ENCODE measurements at places on chromosomes 11 and 22.

DNA sequence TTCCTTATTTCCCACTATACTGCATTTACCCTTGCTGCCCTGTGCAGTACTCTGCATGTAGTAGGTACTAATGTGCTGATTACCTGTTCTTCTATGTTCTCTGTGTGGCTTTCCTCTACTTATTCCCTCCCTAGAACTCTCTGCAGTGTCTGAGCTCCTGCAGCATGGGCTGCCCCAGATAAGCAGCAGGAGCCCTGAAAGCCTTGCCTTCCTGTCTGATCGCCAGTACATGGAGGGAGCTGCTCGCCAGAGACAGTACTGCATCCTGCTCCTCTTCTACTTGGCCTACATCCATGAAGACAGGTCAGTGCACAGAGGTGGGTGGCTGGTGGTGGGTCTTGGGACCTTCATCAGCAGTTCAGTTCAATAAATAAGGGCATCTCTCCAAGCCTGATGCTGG lies 42.2 kb upstream of the CCDC134 start:
- no peak for DNase-seq

DNA sequence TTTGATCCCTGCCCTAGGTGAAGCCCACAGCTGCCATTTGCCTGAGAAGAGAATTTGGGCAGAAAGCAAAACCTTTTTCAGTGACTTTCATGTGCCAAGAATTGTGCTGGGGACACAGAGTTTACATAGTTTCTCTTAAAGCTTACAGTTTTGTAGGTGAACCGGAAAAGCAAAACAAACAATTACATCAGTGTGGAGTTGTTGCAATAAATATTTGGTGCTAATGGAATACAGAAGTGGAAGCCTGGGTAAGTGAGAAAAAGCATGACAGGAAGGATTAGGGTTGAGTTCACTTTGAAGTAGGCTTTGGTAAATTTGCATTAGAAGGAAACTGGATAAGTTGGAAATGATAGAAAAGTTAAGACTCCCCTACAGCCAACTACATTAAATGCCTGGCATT lies 82.7 kb downstream of the RASSF10 start:
- DNase-seq, result no peak

GRCh38 chr22:31752096-31752847 lies 1.5 kb upstream of the DEPDC5 start:
- DNase-seq, result no peak

- DNase-seq, result no peak
Observed at GRCh38 chr22:45450921-45451651, 37.6 kb downstream of the RIBC2 start.

DNA sequence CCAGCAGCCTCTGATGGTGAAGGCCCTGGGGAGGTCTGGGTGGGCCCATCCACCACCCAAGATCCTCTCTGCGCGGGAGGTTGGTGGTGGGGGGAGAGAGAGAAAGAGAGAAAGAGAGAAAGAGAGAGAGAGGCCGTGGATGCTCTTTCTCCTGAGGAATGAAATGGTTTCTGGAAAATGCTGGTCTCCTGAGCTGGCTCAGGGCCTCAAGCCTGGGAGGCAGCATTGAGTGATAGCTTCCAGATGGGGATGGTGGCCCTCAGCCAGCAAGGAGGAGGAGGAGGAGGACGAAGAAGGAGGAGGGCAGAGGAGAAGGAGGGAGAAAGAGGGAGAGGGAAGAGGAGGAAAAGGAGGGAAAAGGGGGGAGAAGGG lies 4.6 kb downstream of the TSPAN32 start:
- DNase-seq, result no peak

DNA sequence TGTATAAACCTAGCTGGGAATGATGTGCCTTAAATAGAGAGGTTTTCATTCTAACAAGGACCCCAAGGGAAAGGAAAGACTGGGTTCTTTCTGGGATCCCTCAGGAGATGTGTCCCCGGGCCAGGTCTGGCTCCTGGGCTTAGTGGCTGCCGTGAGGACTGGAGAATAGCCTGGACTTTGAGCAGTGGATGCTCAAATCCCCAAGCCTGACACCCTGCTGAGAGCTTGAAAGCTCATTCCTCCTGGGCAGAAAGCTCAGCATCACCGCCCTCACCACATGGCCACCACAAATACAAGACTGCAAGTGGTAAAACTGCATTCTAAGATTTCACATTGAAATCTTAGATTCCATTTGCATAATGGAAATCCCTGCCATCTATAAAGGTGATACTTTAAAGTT lies 79.4 kb upstream of the NARS2 start:
- no peak for DNase-seq

- DNase-seq, result no peak
Observed at GRCh38 chr11:134119094-134119493, 50.2 kb downstream of the JAM3 start.

- DNase-seq, result no peak
Observed at GRCh38 chr22:36976606-36977005, 42.6 kb downstream of the TST start.

DNA sequence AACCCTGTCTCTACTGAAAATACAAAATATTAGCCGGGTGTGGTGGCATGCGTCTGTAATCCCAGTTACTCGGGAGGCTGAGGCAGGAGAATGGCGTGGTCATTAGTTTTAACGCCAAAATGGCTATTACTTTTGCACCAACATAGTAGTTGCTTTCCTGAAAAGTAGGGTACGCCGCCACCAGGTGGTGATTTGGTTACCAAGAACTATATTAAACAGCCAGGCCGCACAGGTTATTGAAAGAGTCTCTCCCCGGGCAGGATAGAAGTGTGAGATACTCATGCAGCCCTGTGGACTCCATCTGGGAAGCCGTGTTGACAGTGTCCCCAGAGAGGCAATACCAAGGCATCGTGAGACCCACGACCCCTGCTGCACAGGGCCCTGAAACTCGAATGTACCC lies 24.6 kb upstream of the LRRC32 start:
- no peak for DNase-seq

GRCh38 chr11:79081471-79082031 lies 359.3 kb downstream of the TENM4 start:
- DNase-seq, result no peak

- no peak for DNase-seq
Observed at GRCh38 chr22:49886346-49887063, 31.7 kb downstream of the ALG12 start.

GRCh38 chr11:1936781-1937615 lies 10.1 kb upstream of the MRPL23 start:
- peak; percentile 8 for DNase-seq

DNA sequence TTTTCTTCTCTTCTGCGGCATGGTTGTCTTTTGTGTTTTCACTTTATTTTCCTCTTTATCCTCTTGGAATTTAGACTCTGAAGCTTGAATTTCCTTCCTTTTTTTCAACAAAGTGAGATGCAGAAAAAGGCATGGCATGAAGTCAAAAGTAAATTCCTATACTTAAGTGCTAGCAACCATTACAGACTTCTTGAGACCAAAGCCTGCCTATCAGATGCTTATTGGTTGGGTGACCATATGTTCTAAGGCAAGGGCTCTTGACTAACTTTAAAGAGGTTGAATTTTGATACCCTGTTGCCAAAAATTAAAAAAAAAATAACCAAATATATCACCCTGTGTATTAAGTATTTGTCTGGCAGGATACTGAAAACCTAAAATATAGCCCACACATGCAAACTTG lies 237.4 kb downstream of the TMEM135 start:
- DNase-seq, result no peak

- DNase-seq, result no peak
Observed at GRCh38 chr22:50699756-50700386, 27.2 kb downstream of the SHANK3 start.

GRCh38 chr11:35146074-35146521 lies 7.1 kb downstream of the CD44 start:
- peak; percentile 62 for DNase-seq

DNA sequence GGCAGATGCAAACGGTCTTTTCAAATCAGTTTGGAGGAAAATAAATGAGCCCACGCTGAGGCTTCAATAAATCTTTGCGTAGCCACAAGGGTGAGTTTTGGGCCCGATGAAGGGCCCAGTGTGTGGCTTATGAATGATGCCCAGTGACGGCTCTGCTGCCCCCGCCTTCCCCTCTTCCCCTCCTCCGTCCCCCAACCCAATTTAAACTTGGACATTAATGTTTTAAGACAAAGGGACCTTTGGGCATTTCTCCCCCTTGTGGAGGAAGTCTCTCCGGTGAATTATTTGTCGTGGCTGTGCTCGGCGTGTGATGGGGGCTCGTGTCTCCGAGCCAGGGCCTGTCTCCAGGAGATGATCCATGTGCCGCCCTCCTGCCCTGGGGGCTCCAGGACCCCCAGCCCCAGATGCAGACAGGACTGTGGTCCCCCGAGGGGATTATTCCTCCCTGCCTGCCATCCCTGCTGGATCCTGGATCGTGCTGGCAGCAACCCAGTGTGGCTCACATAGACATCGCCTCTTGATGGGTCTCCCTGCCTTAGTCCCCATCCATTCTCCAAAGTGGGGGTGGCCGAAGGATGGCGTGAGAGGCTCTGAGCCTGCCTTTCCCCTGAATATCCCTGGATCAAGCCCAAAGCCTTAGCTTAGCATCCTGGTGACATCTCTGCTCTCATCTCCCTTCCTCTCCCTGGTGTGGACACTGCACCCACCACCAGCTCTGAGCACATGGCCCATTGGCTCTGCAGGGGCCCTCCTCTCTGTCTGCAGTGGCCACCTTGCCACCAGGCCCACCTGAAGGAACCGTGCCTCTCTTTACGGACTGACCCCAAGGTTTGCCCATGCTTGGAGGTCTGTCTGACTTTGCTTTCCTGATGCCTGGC lies 56.4 kb downstream of the SMIM38 start:
- no peak for DNase-seq

DNA sequence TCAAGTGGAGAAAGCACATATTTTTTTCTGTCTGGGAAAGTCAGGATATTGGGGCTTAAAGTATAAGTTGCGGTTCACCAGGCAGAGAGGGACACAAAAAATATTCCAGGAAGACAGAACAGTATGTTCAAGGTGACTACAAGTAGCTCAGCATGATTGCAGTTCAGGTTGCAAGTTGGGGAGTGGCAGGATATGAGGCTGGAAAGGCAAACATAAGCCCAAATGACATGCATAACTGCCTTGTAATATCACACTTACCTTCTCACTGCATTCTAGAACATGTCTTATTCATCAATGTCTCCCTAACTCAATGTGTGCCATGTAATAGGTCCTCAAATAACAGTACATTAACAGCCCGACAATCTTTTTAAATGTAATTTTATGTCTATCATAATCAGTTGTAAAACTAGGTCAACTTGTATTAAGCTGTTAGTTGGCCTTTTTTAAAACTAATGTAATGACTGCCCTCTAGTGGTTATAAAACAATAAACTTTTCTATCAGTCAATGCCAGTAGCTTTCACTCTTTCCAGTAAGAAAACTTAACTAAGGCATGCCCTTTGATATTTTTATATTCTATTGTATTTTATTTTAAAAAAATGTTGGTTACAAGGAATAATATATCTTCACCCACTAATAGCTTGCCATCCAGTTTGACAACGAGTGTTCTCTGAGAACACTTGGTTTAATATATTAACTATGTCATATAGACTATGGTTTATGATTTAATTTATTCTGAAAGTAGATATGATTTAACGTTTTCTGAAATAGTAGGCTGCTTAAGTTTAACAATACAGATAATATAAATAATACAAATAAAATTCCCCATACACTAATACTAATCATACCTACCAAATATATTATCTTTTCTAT lies 39.4 kb upstream of the CFAP300 start:
- peak; percentile 57 for DNase-seq

DNA sequence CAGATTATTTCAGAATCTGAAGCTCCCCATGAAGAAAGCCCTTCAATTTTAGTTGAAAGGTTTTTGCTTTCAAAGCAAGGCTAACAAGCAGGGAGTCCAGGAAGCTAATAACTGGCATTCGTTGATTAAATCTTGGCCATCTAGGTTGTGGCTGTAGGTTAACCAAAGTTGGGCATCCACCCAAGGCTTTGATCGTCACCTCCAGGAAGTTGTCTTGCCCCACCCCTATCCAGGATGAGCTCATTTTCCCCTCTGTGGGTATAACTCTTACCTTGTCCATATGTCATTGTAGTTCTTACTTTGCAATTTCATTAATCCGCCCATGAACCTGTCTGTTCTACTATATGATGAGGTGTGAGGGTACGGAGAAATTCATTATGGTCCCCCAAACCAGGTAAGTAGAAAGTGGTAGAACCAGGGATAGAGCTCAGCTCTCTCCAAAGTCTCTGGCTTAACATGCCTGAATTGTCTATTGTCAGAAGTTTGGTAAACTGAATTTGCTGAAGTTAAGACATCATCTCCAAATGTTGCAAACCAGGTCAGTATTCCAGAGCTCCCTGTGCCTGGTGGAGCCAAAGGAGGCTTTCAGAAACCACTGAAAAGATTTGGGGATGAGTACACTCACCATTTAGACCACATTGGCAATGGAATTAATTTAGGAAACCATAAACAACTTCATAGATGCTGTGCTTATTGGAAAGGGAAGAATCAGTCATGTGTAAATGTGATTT lies 97.1 kb downstream of the CD44 start:
- DNase-seq, result peak; percentile 62

GRCh38 chr11:121630041-121630440 lies 177.3 kb upstream of the SORL1-AS1 start:
- no peak for DNase-seq

DNA sequence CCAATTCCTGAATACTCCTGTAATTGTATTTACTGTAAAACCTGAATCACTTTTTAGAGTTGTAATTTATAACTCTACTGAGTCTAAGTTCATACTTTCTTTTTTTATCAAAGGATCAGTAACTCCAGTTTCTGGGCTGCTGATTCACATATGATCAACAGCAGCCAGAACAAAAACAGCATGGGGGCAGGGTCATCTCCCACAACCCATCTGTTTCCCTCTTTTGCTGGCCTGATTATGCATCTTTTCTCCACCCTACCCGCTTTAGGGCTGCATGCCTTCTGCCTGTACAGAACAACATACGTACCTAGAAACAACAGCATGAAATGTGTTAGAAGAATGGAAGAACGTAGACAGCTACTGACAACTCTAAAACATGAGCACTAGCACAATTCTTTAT lies 76.0 kb downstream of the MRTFA start:
- no peak for DNase-seq

GRCh38 chr11:17792161-17792560 lies 57.6 kb downstream of the KCNC1 start:
- DNase-seq, result no peak

DNA sequence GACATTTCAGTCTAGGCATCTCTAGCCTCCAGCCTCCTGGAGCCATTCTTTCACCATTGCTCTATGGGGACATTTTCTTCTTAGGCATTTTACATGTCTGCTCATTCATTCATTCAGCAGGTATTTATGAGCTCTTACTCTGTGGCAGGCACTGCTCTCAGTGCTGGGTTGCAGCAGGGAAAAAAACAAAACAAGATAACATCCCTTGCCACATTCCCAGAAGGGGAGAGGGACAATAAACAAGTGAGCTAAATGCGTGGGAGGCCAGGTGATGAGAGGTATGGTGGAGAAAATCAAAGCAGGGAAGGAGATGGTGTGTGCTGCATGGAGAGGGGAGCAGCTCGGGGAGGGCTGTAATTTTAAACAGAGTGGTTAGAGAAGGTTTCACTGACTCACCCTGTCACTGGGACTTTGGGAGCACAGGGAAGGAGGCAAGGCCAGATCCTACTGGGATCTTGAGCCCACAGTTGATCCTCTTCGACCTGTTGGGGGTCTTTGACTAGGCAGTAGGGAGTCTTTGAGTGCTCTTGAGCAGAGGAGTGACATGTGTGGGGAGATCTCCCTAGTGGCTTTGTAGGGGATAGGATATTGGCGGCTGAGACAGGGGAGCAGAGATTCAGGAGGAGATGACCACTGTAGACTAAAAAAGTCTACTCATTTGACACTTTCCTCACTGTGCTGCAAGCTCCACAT lies 17.0 kb downstream of the MICAL2 start:
- DNase-seq, result no peak

GRCh38 chr11:31240340-31240904 lies 129.1 kb downstream of the DCDC1 start:
- DNase-seq, result no peak

- DNase-seq, result no peak
Observed at GRCh38 chr11:83302151-83302550, 16.0 kb upstream of the CCDC90B start.
